SJCRH30 (cell line): ENCODE measurements at places on chromosomes 11 and 22.

- no peak for DNase-seq
Observed at GRCh38 chr11:120689596-120690275, 178.2 kb downstream of the GRIK4 start.

DNA sequence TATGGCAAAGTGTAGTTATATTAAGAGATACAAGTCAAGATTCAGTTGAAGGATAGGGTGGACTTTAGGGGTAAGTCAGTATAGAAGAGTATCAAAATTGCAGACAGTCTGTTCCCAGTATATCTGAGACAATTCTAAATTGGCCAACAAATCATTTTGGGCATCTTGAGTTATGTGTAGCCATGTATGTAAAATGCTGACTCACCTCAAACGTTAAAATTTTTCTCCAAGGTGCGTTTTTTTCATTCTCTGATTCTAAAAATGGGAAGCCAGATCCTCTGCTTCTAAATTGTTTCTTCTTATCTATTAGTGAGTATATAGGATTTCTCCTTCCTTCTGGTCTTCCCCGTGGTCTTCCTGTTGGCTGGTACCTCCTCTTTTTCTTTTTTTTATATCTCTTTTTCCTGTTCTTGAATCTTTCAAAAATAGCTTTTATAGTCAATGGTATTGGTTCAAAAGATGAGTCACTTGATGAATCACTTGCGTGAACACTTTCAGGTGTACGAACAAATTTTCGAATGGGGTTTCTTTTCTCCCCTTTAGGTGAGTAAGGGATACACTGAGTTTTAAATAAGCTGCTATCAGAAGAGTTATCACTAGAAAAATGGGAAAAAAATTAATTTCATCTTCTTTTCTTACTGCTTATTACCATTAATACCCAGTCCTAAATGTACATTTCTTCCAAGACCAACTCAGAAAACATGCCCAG lies 3.2 kb downstream of the TAF1D start:
- DNase-seq = no peak

GRCh38 chr11:116698080-116698479 lies 74.7 kb downstream of the BUD13 start:
- no peak for DNase-seq

DNA sequence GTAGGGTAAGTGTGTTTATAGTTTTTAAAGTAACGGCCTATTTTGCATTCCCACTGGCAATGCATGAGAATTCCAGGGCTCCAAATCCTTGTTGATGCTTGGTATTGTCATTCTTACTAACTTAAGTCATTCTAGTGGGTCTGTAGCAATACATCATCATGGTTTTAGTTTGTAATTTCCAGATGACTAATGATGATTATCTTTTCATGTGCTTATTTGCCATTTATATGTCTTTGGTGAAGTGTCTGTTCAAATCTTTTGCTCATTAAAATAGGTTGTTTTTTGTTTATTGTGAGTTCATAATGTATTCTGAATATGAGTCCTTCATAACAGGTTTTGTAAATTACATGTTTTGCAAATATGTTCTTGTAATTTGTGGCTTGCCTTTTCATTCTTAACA lies 31.2 kb downstream of the MTMR3 start:
- DNase-seq = no peak

DNA sequence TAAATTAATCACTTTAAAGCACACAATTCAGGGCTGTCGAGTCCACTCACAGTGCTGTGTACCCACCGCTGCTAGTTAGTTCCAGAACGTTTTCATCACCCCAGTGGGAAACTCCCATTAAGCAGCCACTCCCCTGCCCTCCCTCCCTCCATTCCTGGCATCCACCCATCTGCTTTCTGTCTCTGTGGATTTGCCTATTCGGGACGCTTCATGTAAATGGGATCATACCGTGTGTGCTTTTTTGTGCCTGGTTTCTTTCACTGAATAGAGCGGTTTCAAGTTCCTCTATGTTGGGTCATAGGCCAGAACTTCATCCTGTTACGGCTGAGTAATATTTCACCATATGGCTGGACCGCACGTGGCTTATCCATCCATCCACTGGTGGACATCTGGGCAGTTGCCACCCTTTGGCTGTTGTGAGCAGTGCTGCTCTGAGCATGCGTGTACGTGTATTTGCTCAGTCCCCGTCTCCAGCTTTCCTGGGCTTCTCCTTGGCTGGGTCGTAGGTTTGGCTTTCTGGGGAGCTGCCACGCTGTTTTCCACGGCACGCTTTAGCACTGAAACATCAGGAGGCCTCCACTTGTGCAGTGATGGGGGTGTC lies 30.1 kb downstream of the ARHGAP8 start:
- DNase-seq = no peak

DNA sequence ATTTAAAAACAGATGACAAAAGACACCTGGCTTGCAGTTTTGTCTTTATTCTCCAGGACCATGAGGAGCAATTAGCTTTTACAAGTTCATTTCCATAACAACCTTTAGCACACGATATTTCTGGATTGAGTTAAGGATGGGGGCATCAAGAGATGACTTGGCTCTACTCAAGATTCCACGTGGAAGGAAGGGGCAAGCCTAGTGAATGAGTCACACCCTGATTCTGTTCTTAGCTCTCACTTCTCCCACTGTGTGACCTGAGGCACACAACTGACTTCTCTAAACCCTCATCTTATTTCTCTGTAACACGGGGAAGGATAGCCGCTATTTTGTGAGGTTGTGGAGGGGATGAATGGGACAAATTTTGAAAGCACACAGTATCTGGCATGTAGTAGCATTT lies 185.5 kb downstream of the KIRREL3 start:
- no peak for DNase-seq

DNA sequence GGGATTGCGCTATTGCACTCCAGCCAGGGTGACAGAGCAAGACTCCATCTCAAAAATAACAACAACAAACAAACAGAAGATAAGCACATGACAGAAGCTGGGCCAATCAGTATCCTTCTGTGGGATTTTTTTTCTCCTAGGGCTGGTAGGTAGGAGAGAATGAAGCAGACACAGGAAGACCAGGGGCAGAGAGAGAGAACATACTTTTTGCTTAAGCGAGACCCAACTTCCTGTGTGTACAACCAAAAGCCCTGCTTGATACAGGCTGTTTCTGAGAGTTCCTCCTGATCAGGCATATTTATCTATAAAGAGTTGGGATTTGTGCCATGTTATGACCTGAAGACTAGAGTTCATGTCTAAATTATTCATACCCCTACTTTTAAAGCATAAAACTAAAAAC lies 12.4 kb upstream of the PLEKHB1 start:
- DNase-seq = no peak

DNA sequence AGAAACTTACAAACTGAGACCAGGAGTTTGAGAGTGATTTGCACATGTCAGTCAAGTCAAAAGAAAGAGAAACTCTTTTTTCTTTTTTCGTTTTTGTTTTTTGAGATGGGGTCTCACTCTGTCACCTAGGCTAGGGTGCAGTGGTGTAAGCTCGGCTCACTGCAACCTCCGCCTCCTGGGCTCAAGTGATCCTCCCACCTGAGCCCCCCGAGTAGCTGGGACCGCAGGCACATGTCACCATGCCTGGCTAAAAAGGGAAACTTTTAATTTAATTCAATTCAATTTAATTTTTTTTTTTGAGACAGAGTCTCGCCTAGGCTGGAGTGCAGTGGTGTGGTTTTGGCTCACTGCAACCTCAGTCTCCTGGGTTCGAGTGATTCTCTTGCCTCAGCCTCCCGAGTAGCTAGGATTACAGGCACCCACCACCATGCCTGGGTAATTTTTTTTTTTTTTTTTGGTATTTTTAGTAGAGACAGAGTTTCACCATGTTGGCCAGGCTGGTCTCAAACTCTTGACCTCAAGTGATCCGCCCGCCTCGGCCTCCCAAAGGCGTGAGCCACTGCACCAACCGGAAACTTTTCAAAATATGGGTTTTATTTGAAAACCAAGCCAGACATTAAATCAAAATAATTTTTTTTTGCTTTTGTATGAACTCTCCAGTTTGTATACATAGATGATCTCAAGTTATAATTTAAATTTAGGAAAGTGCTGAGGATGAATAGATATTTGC lies 9.9 kb downstream of the UCP3 start:
- DNase-seq = no peak
